ENCODE measurements at places on chromosomes 6 and 20.

DNA sequence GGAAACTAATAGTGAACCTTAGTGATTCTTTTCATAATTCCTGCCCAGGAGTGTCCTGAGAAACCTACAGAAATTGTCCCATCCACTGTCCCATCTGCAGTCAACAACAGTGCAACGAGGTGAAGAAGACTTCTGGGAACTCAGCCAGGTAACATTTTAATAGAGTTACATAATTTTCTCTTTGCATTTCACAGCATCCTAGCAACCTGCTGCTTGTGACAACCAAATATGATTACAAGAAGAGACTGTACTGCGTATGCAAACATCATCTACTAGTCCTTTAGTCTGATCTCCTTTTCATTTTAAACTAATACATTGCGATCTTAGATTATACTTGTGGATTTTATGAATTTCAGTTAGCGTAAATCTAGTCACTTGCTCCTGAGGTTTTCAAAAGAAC is 951.6 kb downstream of the TFAP2A start:
- DNase-seq: no peak

DNA sequence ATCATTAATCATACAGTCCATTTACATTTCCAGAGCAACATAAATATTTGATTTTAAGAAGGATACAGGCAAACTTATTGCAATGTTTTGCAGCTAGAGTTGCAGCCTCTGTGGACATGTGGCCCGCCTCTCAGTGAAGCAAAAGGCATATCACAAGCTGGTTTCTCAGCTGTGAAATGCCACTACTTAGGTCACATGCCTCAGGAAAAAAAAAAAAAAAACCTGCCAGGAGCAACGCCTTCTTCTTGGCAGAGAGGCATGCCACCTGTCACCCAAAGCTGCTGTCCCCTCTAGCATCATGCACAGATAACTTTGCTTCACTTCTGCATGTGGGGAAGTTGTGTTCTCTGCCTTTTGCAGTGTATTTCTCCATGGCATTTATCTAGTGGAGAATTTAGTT is 18.5 kb downstream of the GRM1 start:
- DNase-seq: no peak

DNA sequence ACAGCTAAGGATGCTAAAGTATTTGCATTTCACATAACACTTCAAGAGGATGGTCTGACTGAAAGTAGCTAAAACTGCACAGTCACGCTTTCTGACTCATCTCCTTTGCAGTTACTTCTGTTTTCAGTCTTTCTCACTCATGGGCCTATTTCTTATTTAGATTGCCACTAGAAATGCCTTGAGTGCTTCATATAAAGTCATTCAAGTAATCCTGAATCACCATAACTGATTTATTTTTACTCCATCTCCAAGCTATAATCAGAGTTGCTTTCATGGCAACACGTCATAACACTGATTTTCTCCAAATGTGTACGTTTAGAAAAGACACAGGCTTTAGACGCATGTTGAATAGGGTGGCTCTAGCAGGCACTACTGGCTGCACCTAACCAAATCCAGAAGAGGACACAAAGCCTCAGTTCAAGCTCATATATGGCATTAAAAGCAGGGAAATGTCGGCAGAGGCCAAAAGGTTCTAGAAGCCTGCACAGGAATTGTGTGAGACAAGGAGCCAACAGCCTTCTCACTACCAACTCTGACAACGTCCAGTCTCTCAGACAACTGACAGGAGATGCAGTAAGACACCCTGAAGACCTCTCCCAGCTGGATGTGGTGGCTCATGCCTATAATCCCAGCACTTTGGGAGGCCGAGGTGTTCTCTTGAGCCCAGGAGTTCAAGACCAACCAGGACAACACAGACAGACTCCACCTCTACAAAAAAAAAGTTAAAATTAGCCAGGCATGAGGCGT is 64.1 kb upstream of the BEND6 start:
- DNase-seq: no peak

GRCh38 chr6:26197933-26198721 is 110.9 kb downstream of the HFE start:
- DNase-seq: peak; percentile 73

GRCh38 chr6:6620766-6621425 is 32.4 kb downstream of the LY86 start:
- no peak for DNase-seq

DNA sequence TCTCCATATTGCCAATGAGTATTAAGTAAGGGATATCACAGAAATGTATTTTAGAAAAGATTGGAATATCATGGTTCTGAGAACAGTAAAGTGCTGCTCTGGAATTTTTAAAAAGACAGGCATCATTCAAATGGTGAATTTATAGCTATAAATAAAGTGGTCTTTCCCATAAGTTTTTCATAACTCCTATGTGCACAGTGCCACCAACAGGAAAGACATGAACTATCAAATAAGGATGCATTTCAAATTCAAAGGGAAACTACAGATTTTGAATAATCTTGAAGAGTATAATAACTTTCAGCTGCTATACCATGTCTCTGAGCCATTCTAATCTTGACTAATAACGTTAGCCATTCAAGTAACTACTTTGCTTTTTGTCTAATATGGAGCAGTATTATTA is 456.8 kb upstream of the GJE1 start:
- DNase-seq: no peak

GRCh38 chr6:79708095-79708791 is 77.1 kb downstream of the SH3BGRL2 start:
- no peak for DNase-seq

GRCh38 chr20:41030531-41031242 is 2.1 kb downstream of the TOP1 start:
- DNase-seq: no peak

DNA sequence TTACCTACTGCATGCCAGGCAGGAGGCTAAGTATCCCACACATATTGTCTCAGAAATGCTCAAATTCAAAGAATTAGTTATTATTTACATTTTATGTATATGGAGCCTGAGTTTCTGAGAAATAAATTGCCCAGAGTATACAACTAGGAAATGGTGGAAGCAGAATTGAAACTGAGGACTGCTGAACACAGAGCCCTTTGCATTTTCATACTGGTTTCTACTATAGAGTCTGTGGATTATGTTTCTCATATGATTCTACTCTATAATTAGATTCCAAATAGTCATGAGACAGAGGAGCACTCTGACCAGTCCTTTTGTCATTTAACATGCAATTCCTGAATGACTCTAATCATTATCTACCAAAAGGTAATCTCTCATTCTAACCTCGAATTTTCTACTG is 254.3 kb downstream of the LMBRD1 start:
- DNase-seq: no peak

GRCh38 chr20:45918182-45918737 is 6.3 kb upstream of the PLTP start:
- DNase-seq: no peak

- no peak for DNase-seq
Measured at GRCh38 chr6:41483943-41484342, 62.2 kb upstream of the FOXP4 start.

GRCh38 chr20:50680105-50680960 is 11.0 kb downstream of the RIPOR3 start:
- DNase-seq: no peak

GRCh38 chr20:20241976-20242375 is 125.9 kb upstream of the INSM1 start:
- DNase-seq: no peak

DNA sequence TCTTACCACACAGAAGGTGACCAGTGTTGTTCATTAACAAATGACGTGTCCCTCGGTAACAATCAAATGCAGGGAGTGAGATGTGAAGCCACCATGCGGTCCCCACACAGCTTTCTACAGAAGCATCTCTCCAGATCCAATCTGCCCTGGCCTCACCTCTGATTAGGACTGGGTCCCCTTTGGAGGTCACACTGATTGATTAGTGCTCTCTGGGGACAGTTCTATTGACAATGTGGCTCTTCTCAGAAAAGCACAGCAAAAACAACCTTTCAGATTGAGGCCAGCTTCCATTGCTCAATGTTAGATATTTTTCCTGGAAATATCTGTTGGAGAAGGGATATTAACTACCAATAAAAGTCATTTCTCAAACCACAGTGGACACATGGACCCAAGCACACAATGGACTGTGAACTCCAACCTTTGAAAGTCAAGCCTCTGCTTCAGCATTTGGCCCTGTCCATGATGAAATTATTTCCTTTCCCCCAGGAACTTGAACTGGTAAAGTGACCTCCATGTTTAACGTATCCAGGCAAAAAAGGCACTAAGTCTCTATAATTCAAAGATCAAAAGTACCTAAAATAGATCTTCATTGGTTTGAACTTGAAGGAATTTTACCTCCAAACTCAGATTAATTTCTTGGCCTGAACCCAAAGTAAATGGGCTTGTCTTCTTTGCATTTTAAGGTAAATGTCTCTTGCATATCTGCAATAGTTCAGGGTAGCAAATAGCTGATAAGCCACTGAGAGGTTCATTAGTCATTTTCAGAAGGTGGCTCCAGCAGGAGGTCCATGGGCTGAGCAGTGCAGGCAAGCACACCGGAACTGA is 118.5 kb downstream of the FOXA2 start:
- no peak for DNase-seq

DNA sequence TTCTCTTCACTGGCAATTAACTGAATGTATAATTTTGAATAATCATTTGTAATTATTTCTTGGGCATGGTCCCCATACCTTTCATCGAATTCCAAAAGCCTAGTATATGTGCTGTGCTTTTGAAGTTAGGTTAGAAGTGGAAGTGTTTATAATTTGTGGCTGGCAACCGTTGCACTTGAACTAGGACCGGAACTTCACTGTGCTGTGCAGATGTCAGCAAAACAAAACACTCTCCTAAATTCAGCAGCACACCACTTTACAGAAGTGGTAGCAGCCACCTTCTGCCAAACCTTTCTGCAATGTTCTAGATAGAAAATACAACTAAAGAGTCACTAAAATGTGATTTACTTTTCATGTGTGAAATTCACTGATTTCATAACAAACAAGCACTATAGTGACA is 111.9 kb downstream of the FAM83B start:
- no peak for DNase-seq

Measured in activated T-cell treated with anti-CD3 and anti-CD28 coated beads, Interleukin-2, amount 50 U/mL, for 48 hours (primary cell).